ENCODE measurements at places on chromosomes 4 and X.

- no peak for DNase-seq
These were observed 4.8 kb upstream of the CXCL13 start for GRCh38 chr4:77600521-77601451.

DNA sequence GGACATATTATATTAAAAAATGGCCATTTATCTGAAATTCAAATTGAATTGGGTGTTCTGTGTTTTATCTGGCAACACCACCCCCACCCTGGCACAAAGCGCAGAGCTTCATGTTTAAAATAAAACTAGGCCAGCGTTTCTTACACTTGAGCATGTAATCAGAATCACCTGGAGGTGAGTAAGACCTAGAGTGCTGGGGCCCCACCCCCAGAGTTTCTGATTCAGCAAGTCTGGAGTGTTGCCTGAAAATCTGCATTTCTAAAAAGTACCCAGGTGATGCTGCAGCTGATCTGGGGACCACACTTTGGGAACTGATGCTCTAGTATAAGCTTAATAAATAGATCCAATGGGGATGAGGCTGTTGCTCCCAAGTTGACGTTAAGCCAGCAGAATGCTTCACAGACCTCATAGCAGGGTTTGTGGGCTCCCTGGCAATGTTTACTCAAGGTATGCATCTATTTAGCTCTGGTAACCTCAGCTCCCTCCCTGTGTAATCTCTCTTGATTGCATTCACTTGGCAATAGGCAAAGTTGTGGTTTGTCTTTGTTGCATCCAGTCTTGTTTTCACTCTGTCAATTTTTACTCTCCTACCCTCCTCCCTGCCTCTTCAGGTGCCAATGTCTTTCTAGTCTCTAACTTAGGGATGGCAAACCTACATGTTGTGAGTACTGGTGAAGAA is 99.8 kb upstream of the TEX13D start:
- no peak for DNase-seq

GRCh38 chrX:18424482-18425198 is 768 bp upstream of the CDKL5 start:
- DNase-seq, result peak; percentile 35

DNA sequence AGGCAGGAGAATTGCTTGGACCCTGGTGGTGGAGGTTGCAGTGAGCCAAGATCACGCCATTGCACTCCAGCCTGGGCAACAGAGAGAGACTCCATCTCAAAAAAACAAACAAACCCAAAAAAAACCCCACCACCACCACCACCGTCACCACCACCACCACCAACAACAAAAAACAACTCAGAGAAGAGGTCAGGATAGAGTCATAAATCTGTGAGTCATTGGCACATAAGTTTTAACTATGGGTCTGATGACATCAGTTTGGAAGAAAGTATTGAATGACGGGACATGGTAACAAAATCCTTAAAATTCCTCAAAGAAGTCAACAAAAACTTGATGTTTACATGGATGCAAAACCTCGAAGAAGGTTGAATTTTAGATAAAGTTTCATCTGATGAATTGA is 288.0 kb upstream of the SFRP2 start:
- no peak for DNase-seq

- no peak for DNase-seq
These were observed 68.0 kb downstream of the NOCT start for GRCh38 chr4:139083607-139083955.

GRCh38 chr4:26819026-26819425 is 41.6 kb upstream of the STIM2 start:
- no peak for DNase-seq

- no peak for DNase-seq
These were observed 247.0 kb downstream of the C4orf33 start for GRCh38 chr4:129342819-129343408.

- no peak for DNase-seq
These were observed 646.9 kb downstream of the FAT4 start for GRCh38 chr4:125961626-125962025.

- no peak for DNase-seq
These were observed 234.8 kb downstream of the COL25A1 start for GRCh38 chr4:109067508-109068235.

DNA sequence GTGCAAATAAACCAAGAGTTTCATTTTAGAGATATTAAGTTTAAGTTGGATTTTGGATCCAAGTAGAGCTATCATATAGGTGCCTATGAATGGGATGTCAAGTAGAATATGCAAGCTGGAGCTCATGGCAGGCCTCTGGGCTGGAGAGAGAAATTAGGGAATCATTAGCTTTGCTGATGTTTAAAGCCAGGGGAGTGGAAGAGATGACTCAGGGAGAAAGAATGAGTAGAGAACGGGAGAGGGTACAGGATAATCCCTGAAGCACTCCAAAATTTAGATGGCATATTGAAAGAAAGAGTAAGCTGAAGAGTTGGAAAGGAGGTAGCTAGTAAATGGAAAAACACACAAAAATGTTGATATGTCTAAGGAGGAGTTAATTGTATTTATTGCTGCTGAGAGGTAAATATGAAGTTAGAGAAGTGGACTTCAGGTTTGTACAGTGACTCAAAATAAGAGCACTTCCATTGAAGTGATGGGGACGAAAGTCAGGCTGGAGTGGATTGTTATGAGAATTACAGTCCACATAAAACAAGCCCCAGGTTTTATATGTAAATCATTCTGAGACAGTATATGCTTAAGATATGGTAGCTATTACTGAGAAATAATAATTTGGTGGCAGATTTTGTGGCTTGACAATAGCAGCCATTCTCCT is 72.5 kb upstream of the GRXCR1 start:
- no peak for DNase-seq

DNA sequence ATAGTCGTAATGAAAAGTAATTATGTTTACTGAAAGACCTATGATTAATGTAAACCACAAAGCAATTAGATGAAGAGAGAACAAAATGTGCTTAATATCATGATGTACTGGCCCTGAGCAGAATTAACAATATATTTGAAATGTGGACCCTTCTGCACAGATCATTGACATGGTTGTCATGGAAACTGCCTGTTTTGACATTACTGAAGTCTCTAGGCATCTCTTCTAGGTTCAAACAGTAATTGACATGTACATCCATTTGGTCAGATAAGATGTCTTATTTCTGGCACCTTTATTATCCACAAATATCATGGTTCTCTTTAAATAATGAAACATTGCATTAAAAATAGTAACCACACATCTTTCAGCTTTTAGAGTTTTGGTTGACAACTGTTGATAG is 251.7 kb upstream of the GNPDA2 start:
- DNase-seq, result no peak

DNA sequence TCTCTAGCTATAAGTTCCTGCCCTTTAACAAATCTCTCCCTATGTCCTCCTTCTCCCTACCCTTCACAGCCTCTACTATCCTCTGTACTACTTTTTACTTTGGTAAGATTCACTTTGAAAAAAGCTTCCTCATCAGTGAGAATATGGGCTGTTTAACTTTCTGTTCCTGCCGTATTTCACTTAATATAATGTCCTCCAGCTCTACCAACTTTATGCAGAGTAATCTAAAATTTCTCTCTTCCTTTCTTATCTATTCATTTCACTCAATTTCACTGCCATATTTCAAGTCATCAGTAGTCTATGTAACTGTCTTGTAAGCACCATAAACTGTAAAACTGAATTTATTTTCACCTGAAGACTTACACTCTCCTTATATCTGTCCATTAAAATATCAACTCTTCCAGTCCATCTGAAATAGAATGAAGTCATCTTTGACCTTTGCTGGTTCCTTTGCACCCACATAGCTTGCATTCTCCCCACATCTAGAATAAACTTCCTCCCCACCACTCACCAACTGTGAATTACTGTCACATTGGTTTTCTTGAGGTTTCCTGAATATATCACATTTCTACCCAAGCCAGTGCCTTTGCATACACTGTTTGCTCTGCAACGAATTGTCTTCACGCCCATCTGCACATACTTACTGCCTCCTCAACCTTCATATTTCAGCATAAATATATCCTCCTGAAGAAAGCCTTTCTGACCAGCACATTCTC is 54.6 kb downstream of the ARAP2 start:
- DNase-seq, result no peak

DNA sequence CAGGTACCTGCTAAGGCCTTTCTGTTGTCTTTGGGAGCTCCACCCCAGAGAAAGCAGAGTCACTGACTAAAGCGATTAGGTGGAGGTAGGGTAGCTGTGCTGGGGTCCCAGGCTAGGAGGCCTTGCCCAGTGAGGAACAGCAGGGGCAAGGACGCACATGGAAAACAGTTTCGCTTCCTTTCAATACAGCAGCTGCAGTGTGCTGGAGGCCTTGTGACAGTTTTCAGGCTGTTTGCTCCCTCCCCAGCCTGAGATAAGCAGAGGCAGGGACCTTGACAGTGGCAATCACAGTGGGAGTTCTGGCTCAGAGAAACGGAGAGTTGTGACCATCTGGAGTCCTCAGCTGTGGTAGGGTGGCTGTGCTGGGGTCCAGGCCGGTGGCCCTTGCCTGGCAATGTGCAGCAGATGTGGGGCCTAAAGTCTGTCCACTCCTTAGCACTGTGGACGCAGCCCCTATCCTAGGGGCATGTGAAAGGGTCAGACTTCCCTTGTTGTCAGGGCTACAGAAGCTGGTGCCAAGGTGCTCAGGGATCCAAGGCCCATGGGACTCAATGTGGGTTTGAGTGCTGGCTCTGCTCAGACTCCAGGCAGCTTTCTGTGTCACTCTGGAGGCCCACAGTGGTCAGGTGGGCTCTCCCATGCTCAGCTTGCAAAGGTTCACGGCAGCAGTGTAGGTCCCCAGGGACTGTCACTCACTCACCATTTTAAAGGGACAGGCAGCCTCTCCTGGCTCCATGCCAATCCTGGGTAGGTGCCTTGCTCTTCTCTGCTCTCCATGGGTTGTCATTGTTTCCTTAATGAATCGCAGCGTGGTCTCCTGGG is 534.9 kb upstream of the FMR1 start:
- DNase-seq, result no peak

DNA sequence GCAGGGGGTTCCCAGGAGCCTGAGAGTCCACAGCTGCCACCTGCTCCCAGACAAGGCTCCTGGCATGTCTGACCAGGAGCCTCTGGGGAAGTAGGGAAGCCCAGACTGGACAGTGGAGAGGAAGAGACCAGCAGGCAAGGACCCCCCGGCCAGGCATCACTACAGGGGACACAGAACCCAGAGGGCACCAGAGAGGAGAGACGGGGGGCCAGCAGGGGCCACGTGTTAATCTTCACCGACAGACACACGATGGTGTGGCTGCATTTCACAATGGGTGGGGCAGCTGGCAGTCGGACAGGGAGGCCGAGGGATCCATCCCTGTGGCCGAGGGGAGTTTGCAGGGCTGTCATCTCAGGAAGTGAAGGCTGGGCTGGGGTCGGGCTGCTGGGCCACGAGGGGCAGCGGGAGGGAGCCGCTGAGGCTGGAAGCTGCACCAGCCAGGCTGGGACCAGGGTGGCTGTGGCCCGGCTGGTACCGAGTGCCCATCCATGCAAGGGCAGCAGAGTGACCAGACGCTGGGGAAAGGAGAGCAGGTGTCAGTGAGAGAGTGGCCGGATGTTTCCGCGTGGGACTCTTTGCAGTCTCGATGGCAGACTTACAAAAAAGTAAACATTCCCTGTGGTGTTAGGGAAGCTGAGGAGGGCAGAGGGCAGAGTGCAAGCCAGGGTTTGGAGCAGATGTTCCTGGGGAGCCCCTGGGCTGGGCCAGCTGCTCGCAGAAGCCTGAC is 4.7 kb downstream of the PDE6B start:
- no peak for DNase-seq

DNA sequence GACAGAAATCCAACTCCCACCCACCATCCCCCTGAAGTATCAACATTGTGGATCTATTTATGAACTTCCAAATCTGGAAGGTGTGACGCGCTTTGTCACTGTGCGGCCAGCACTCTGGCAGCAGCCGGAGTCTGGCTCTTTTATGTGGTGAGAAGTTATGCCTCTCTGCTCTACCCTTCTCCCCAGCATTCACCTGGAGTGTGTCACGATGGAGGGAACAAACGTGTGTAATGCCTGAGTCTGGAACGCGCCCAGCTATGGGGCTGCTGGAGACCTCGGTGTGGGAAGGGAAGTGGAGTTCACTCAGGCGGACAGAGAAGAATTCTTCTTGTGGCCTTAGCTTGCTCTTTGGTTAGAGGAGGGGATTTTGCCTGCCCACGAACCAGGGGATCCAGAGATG is 222.1 kb upstream of the RPL34 start:
- DNase-seq, result no peak

DNA sequence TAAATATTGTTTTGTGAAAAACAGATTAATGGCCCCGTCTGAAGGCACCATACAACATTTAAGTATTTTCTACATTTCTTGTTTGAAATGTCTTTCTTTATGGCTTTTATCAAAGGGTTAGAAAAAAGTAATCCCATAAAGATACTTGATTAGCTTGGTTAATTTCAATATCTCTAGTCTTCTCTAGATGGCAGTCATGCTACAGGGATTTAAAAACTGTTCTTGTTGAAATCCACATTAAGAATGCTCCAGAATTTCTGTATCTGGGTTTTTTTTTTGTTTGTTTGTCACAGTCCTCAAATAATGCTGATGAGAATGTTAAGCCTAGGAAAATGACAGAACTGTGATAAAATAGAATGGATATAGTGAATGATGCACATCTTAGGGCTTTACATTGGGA is 109.0 kb upstream of the AADAT start:
- DNase-seq, result no peak

GRCh38 chr4:57200799-57201327 is 90.7 kb upstream of the IGFBP7 start:
- no peak for DNase-seq

GRCh38 chr4:40264497-40264896 is 67.7 kb downstream of the RHOH start:
- DNase-seq, result no peak

- DNase-seq, result no peak
These were observed 301.8 kb upstream of the CTSO start for GRCh38 chr4:156255230-156256007.

- no peak for DNase-seq
These were observed 45.4 kb downstream of the CXorf58 start for GRCh38 chrX:23952984-23953907.

DNA sequence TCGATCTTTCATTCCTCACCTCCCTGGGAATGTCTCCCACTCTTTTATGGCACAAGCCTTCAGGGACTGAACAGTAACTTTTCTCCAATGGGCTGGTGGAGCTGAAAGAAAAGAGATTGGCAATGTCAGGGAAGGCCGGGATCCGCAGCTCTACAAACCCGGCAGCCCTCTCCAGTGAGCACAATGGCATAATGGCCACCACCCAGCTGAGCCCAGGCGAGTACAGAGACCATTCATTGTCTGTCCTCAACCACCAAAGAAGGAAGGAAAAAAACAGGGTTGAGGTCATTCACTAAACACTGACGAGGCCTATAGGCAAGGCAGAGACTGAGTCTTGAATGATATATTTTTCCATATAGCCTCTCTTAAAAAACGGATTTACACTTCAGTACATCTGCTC is 3.6 kb downstream of the GEMIN8 start:
- no peak for DNase-seq

DNA sequence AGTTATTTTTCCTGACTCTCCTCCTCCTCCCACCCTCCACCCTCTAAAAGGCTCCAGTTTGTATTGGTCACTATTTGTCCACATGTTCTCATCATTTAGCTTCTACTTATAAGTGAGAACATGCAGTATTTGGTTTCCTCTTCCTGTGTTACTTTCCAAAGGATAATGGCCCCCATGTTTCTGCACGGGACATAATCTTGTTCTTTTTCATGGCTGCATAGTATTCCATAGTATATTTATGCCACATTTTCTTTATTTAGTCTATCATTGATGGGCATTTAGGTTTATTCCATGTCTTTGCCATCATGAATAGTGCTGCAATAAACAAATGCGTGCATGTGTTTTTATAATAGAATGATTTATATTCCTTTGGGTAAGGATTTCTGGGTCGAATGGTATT is 167.3 kb upstream of the GRID2 start:
- no peak for DNase-seq
